ENCODE measurements at places on chromosomes 3 and 15.

GRCh38 chr3:158159714-158160113, 49.8 kb downstream of the RSRC1 start:
- no peak for DNase-seq

GRCh38 chr3:45966950-45967640, 23.8 kb downstream of the CXCR6 start:
- DNase-seq, result no peak

- no peak for DNase-seq
Measured at GRCh38 chr3:66021731-66022131, 17.0 kb downstream of the MAGI1 start.

- no peak for DNase-seq
Measured at GRCh38 chr3:117217355-117217754, 507.8 kb downstream of the TUSC7 start.

DNA sequence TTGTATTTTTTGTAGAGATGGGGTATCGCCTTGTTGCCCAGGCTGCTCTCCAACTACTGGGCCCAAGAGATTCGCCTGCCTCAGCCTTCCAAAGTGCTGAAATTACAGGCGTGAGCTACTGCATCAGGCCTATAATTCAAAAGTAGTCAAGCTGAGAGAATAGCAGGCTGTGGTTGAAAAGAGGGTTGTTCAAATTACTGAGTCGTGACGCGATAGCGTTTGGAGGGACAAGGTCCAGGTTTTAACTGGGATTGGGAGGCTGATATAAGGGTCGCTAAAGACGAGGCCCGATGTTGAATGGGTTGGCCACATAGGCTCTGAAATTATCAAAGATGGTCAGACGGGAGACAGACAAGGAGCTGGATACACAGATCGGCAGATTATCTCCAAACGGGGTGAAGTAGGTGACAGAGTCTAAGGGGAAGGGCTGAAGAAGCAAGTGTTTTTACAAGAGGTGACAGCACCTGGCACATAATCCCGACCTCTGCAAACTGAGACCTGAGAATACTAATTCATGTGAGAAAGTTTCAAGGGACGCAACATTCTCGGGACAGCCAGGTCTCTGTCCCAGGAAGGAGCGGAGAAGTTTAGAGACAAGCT, 759 bp upstream of the ARID3B start:
- DNase-seq, result no peak

GRCh38 chr3:194570235-194570634, 63.0 kb downstream of the TMEM44 start:
- no peak for DNase-seq

GRCh38 chr3:24160424-24161095, 215.5 kb downstream of the NR1D2 start:
- no peak for DNase-seq

- DNase-seq, result no peak
Measured at GRCh38 chr3:45214061-45214680, 11.9 kb downstream of the TMEM158 start.

DNA sequence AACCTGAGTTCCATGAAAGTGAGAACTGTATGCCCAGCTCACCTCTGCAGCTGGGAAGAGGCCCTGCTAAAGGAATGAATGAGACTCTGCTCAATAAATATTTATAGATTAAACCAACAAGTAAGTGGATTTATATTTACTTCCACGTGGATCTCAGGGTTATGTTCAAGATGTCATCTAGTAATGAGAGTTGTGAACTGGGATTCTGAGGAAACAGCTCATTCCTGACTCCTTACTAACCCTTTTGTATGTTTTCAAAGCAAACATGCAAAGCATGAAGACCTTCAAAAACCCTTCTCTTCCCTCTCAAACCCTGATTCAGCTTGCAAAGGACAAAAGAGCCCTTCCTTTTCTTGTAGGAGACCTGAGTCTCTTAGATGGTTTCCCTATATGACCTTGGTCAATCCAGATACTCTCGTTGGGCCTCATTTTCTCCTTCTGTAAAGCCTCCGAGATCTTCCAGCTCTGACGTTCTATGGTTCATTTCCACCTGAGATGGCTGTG, 53.4 kb downstream of the LSM3 start:
- no peak for DNase-seq

GRCh38 chr15:74314795-74315438, 52.5 kb downstream of the CYP11A1 start:
- DNase-seq, result no peak

- no peak for DNase-seq
Measured at GRCh38 chr15:92901995-92902394, 1.9 kb downstream of the CHD2 start.

DNA sequence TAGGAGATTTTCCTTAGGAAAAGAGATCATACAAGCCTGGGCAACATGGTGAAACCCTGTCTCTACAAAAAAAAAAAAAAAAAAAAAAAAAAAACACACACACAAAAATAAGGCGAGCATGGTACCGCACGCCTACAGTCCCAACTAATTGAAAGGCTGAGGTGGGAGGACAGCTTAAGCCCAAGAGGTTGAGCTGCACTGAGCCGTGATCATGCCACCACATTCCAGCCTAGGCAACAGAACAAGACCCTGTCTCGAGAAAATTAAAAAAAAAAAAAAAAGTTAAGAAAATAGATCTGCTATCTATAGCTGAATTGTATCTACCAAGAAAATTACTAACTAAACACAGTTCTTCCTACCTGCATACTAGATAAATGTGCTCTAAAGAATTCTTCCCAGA, 7.1 kb downstream of the MSL2 start:
- DNase-seq, result no peak

- no peak for DNase-seq
Measured at GRCh38 chr3:50418850-50419249, 59.5 kb upstream of the TMEM115 start.

GRCh38 chr3:113728661-113729060, 17.4 kb downstream of the NAA50 start:
- DNase-seq, result no peak

DNA sequence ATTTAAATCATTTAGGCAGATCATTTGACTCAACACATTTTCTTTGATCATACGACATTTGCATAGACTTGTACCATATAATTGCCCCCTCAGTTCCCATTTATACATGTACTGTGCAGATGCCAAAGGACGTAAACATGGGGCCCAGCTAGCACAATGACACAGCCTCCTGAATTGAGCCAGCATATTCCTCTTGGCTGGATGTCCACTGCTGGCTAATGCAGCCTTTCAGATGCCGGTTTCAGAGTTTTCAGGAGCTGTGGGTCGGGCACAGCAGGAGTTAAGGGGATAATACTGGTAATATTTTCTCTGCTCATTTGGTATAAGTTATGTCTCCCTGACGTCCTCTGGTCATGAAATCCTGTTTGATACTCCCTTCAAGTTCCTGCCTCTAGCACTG, 39.4 kb downstream of the KAT2B start:
- no peak for DNase-seq

DNA sequence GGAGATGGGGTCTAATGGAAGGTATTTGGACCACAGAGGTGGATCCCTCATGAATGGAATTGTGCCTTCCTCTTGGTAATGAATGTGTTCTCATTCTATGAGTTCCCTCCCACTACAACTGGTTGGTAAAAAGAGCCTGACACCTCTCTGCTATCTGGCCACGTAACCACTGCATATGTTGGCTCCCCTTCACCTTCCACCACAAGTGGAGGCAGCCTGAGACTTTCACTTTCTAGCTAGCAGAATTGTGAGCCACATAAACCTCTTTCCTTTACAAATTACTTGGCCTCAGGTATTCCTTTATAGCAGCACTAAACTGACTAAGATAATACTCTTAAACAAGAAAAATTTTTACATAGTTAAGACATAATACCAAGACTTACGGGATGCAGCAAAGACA, 155.3 kb downstream of the NR1I2 start:
- DNase-seq, result peak; percentile 9

GRCh38 chr3:64684715-64685261, 3.0 kb downstream of the ADAMTS9 start:
- DNase-seq, result no peak

GRCh38 chr15:97708252-97708651, 252.3 kb upstream of the ARRDC4 start:
- no peak for DNase-seq

DNA sequence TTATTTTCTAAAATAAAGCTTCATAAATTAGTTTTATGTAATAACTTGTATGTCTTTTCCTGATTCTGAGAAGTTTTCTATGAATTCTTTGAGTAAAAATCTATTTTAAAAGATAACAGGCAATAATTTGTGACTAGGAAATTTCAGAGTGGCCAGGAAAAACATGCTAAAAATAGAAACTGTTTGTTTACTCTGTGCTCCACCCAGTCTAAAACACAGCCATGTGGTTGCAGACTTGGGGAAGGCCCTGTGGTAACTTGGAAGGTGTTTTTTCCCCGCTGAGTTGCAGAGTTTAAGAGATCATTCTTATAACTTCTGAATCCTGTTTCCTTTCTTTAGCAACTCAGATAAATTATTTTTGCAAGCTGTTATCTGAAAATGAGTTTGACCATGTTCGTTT, 21.9 kb downstream of the PLCL2 start:
- no peak for DNase-seq

GRCh38 chr3:66392512-66392911, 108.3 kb downstream of the LRIG1 start:
- DNase-seq, result no peak

GRCh38 chr15:62753518-62754221, 288.9 kb upstream of the TPM1 start:
- DNase-seq, result no peak

GRCh38 chr3:188264226-188265207, 110.6 kb downstream of the LPP start:
- no peak for DNase-seq

DNA sequence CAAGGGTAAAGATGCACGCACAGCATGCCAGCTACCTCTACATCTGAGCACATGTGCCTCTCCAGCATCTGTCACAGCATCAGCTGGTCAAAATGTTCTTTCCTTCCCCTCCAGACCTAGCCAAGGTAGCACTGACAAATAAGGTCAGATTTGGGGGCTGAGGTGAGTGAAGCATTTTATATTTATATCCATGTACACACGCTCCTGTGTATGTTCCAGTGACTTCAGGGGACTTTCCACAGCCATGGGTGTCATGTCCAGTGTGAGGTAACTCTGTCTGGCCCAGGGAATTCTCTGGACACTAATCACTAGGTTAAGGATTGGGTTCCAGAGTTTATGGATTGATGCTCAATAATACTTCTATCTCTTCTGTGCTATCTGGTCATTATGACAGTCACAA, 165.2 kb upstream of the TP63 start:
- DNase-seq, result no peak

DNA sequence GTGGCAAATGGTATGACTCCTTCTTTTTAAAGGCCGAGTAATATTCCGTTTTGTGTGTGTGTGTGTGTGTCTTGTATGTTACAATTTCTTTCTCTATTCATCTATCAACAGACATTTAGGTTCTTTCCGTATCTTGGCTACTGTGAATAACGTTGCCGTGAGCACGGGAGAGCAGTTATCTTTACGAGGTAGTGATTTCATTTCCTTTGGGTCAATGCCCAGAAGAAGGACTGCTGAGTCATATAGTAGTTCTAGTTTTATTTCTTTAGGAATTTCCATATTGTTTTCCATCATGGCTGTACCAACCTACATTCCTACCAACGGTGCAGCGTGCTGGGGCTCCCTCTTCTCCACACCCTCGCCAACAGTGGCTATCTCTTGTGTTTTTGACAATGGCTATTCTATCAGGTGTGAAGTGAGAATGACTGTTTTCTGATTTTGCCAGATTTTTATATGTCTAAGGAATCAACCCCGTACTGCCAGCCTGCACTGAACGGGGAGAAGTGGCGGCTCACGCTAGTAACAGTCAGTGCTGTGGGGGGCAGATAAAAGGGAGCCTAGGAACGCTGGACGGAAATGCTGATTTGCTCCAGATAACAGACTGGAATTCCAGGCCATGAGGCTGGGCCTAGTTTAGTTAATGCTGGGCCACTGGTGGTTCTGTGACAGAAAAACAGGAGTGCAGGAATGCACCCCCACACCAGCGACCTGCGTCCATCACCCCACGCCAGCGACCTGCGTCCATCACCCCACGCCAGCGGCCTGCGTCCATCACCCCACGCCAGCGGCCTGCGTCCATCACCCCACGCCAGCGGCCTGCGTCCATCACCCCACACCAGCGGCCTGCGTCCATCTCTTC, 168.1 kb downstream of the XXYLT1 start:
- no peak for DNase-seq

DNA sequence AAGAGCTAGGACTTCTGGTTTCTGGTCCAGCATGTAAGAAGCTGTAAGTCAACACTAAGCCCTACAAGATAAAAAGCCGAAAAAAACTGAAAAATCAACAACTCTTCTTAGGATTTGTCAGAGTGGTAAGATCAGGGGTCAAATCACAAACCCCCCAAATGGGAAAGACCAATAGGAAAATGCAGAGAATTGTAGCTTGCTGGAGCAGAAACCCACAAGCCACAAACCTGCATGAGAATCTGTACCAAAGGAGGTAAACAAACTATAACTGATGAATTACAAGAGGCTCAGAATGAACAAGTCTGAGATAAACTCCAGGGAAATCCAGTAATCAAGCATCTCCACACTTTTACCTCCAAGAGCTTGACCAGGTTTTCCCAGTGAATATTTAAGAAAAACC, 36.0 kb downstream of the RFX7 start:
- no peak for DNase-seq

- no peak for DNase-seq
Measured at GRCh38 chr15:64665179-64665578, 110.2 kb downstream of the RBPMS2 start.

DNA sequence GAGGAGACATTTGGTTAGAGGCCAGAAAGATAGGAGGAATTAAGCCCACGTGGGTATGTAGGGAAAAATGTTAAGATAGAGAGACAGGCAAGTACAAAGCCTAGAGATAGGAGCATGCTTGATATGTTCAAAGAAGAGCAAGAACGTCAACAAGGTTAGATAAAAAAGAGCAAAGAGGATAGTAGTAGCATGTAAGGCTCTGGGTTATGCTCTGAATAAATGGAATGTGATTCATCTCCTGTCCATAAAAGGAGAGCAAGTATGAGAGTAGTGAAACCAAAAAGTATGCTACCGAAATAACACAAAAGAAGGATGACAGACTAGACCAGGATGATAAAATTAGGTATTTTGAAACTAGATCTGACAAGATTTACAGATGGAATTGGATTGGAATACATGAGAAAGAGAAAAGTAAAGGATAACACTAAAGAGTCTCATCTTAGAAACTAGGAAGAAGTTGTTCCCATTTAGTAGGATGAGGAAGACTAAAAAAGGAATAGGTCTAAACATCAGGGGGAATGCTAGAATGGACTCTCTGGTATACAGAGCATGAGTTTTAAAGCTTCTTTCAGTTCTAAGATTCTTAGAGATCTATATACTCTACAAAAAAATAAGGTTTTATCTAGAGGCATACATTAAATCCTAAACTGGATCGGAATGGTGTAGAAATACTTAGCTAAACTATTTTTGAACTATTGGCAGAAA, 59.1 kb downstream of the TRPM7 start:
- DNase-seq, result no peak

- no peak for DNase-seq
Measured at GRCh38 chr3:33061782-33062181, 35.2 kb downstream of the GLB1 start.
